ENCODE measurements at places on chromosomes 3 and 15.
A peak's percentile ranks its signal among the peaks of the same experiment; 100 is the strongest.

GRCh38 chr3:13533885-13534301 is 15.0 kb upstream of the FBLN2 start:
- no peak for DNase-seq

- DNase-seq, result no peak
These were observed 340.1 kb downstream of the RORA start for GRCh38 chr15:60889006-60889405.

DNA sequence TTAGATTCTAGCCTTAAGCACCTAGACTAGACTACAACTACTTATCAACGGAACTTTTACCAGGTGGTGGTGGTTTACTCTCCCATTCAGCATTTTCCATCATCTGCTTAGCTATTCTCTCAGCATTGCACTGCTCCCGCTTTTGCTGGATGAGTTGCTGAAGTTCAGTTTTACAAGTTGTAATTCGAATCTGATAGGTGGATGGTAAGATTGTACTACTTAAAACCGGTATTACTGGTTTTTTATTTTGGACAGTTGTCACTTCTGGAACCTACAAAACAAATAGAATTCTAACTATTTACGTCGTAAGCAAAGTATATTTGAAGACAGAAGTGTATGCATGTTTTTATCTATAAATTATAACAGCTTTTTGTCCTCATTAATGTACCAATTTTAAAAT is 41.1 kb downstream of the PIK3R4 start:
- DNase-seq, result no peak

DNA sequence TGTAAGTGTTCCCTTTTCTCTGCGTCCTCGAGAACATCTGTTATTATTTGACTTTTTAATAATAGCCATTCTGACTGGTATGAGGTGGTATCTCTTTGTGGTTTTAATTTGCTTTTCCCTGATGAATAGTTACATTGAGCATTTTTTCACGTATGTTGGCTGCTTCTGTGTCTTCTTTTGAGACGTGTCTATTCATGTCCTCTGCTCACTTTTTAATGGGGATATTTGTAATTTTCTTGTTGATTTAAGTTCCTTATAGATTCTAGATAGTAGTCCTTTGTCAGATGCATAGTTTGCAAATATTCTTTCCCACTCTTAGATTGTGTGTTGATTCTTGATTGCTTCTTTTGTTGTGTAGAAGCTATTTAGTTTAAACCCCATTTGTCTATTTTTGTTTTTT is 179.2 kb downstream of the DOCK3 start:
- DNase-seq, result no peak

DNA sequence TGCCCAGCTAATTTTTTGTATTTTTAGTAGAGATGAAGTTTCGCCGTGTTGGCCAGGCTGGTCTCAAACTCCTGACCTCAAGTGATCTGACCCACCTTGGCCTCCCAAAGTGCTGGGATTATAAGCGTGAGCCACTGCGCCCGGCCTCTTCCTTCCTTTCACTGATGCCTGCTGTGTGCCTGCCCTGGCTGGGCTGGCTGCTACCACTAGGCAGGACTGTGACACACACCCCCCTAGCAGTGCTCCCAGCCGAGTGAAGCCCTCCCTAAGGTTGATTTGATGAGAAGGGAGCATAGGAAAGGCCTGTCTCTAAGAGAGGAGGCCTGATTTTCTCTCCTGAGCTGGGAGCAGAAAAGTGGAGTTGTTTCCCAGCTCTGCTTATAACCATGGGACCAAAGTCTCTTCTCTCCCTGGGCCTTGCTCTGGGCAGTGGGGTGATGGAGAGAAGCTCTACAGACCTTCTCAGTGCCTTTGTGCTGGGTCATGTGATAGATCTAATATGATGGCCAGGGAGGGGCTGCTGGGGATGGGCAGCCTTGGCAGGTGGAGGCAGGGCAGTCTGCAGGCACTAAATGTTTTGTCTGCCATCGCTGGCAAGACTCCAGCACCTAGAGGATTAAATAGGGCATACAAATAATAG is 20.1 kb upstream of the SFMBT1 start:
- no peak for DNase-seq

DNA sequence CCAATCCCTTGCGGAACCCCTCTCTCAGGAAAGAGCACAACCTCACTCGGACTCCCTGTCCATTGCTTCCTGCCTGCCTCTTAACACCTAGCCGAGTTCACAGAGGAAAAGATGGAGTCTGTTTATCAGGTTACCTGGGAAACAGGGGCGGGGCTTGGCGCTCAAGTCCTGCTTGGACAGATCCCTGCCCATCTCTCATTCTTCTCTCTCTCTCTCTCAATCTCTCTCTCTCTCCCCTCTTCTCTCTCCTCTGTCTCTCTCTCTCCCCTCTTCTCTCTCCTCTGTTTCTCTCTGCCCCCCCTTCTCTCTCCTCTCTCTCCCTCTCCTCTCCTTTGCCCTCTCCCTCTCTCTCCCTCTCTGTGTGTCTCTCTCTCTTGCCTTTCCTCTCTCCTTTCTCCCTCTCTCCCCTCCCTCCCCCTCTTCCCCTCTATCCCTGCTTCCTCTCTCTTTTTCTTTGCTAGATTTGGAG is at the start of gene EFHB:
Gene EFHB, minus strand, starts transcription at position 120 of the 469 bp plus-strand sequence. CDS start 199 bp downstream, outside the sequence.
- DNase-seq, result peak; percentile 30

- DNase-seq, result no peak
These were observed 110.5 kb upstream of the GAP43 start for GRCh38 chr3:115512565-115513415.

GRCh38 chr15:37903919-37904625 is 30.4 kb upstream of the TMCO5A start:
- no peak for DNase-seq
